ENCODE measurements at places on chromosomes 11 and 22.

DNA sequence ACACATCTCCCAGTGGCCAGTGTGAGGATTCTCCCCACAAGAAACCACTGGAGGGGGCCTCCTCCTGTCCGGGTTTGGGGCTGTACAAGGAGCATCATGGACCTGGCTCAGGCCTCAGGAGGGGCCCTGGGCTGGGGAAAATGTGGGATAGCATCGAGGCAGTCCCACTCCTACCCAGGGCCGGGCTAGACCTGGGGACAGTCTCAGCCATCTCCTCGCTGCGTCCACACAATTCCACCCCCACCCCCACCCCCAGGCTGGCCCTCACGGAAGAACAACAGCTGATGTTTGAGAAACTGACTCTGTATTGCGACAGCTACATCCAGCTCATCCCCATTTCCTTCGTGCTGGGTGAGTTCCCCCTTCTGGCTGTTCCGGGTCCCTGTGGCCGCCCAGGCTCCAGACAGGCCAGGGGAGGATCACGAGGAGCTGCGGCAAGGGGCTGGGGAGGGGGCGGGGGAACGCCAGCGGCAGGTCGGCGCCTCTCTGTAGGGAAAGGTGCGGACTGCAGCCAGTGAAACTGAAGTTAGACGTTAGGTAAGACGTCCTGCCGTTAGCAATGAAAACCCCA, 4.8 kb downstream of the BEST1 start:
- DNase-seq, result peak; percentile 77

DNA sequence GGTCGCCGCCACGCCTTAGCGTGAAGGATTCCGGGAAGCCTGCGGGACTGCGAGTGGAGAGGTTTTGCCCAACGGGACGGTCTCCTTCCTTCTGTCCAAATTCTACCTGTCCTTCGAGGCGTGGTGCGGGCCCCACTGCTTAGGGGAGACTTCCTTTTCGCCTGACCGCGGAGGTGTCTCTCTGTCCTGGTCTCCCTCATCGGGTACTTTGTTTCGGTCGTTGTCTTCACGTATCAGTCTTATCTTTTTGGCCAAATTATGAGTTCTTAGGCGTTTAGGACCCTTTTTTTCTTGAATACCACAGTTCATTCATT, 388 bp downstream of the HINFP start:
- DNase-seq, result no peak

DNA sequence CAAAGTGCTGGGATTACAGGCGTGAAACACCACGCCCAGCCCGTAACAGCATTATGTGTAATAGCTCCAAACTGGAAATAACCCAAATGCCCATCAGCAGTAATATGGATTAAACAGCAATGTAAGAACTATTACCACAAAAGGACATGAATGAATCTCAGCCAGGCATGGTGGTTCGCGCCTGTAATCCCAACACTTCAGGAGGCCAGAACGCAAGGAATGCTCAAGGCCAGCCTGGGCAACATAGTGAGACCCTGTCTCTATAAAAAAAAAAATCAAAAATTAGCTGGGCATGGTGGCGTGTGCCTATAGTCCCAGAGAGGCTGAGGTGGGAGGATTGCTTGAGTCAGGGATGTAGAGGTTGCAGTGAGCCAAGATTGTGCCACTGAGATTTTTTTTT, 3.1 kb upstream of the DPF2 start:
- no peak for DNase-seq

- DNase-seq, result no peak
These were observed 44.9 kb downstream of the RRAS2 start for GRCh38 chr11:14314127-14314526.

- DNase-seq, result peak; percentile 6
These were observed 103.4 kb upstream of the NECTIN1 start for GRCh38 chr11:119832202-119832935.

DNA sequence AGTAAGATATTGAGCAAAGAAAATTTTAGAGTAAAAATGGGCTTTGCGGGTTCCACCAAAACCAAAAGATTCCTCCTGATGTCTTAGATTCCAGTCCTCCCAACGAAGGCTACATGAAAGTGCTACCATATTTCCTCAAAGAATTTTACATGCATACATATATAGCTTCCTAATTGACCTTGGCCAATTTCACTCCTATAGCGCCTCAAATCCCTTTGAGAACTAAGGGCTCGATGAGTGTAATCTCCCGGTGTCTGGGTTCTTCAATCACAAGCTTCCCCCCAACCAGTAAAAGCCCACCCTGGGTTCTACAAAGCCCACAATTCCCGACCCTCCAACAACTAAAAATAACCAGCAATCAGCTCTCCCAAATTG, 1.2 kb downstream of the SIK3 start:
- peak; percentile 14 for DNase-seq

DNA sequence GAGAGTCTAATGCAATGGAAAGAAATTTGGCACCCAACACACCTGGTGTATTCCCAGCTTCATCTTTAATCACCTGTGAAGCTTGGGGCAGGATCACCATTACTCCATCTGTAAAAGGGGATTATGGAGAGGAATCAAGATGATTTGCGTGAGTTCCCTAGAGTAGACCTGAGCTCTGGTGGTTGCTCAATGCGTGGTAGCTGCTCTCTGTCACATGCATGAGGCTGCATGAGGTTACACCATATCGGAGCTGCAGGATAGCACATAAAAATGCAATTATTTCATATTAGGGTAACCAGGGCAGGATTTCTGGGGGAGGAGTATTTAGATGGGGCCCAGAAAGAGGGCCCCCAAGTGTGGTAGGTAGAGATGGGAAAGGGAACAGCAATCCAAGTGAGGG, 35.3 kb upstream of the CLMP start:
- no peak for DNase-seq

- DNase-seq, result no peak
These were observed 155.7 kb downstream of the GRIK4 start for GRCh38 chr11:120667281-120667680.

GRCh38 chr11:27718346-27718862, 18.1 kb upstream of the BDNF start:
- DNase-seq, result peak; percentile 93

GRCh38 chr22:30427871-30428270, 2.3 kb downstream of the MTFP1 start:
- peak; percentile 32 for DNase-seq

GRCh38 chr11:102347462-102348370, 702 bp downstream of the BIRC2 start:
- DNase-seq, result peak; percentile 53

GRCh38 chr11:129590753-129591475, 215.3 kb downstream of the BARX2 start:
- DNase-seq, result no peak

- peak; percentile 48 for DNase-seq
These were observed 1089.3 kb downstream of the FAM181B start for GRCh38 chr11:81644239-81644840.

- peak; percentile 20 for DNase-seq
These were observed 120.1 kb upstream of the OR9Q1 start for GRCh38 chr11:57903441-57904123.

- DNase-seq, result no peak
These were observed 617 bp upstream of the ARHGAP20 start for GRCh38 chr11:110712659-110713448.

GRCh38 chr11:35847473-35847872, 96.4 kb upstream of the LDLRAD3 start:
- DNase-seq, result no peak

DNA sequence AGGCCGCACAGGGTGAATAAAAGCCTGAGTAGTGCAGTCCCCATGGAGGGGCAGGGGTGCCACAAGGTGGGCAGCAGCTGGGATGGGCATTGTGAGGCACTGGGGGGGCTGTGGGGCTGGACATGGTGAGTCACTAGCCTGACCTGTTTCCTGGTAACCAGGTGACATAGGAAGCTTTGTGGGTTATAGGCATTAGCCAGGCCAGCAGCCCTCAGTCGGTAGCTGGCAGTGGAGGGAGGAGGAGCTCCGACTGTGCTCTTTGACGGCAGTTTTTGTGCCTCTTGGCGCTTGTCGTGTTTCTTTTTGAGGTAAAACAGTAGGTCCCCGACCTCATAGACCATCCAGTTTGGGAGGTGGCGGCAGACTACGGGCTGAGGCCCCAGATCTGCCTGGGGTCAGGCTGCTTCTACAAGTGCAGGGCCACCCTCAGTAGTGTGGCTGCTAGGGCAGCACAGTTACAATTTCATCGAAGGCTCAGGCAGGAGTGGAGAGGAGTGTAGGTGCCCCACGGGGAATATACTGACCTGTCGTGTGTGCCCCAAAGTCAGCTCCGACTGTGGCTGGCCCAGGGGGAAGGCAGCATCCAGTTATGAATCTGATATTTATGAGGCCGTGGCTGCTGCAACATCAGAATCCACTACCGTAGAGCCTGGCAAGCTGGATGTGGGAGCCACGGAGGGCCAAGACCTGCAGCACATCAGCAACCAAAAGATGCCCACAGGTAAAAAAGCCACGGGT, 107.7 kb downstream of the CRYBB2 start:
- no peak for DNase-seq

DNA sequence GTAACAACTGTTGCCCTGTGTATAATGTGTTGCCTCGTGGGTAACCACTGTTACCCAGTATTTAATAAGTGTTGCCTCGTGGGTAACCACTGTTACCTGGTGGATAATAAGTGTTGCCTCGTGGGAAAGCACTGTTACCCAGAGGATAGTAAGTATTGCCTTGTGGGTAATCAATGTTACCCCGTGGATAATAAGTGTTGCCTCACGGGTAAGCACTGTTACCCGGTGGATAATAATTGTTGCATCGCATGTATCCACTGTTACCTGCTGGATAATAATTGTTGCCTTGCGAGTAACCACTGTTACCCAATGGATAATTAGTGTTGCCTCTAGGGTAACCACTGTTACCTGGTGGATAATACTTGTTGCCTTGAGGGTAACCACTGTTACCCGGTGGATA, 17.1 kb upstream of the NXPE4 start:
- DNase-seq, result no peak

DNA sequence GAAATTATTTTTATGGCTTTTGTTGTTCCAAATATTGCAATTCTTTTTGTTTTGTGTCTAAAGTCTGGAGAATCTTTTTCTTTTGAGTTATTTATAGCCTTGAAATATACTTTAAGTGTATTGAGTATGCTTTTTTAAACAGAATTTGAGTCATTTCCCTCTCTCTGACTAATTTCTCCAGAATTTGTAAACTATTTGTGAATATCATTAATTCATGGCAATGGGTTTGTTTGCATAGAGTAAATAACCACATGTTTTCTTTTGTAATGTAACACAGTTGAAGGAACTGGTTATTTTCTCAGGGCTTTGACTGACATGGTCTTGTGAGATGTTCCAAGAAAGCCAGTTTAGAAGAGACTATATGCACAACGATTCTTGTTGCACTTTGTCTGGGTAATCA, 30.9 kb upstream of the MPEG1 start:
- peak; percentile 37 for DNase-seq

DNA sequence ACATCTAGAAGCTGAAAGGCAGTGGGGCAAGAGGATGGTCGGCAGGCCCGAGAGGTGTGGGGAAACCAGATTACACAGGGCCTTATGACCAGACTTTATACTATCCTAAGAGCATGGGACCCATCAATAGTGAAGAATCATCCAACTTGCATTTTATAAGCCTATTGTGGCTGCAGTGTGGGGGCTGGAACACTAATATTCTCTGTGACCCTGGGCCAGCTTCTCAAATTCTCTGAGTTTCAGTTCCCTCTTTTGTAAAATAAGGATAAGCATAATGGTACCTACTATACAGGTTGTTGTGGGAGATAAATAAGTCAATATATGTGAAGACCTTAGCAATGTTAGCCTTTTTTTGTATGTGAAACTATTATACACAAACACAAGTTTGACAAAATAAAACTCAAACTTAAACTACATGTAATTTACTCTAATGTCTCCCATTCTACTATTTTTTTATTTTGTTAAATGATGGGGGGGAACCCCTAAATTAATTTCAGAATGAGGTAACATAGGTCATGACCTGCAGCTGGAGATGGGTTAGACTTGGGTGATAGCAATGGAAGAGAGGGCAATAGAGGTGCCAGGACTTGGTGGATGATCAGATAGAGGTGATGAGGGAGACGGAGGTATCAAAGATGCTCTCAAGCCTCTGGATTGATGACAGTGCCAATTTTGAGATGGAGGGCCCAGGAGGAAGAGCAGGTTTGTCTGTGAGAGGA, 30.1 kb downstream of the SMCO4 start:
- no peak for DNase-seq

DNA sequence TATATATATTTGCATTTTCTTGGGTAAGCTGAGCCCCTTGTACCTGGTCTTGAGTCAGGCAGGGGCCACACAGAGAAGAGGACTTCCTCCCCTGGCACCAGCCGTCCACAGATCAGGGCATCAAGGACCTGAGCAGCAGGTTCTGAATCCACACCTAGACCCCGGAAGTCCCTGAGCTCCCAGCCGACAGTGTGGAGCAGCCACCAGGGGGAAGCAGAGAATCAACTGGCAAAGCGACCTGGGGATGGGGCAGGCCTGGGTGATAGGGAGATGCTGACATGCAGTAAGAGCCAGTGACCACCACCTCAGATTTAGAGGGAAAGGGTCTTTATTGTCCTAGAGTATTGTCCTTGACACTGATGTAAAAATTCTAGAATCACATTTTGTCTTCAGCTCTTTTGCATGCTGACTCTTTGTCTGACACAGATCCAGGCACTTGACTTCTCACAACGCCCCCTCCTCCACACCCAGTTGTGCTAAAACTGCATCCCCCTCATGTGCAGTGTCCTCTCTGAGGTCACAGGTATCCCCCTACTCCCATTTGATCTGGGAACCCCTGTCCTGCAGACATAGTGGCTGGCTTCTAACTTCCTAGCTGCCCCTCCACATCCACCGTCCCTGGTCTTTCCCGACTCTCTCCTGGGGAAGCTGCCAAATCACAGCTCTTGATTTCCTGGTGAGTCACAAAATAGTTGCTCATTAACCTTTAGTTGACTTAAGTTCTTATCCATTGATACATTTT, 109.3 kb downstream of the GGTLC2 start:
- DNase-seq, result peak; percentile 50

DNA sequence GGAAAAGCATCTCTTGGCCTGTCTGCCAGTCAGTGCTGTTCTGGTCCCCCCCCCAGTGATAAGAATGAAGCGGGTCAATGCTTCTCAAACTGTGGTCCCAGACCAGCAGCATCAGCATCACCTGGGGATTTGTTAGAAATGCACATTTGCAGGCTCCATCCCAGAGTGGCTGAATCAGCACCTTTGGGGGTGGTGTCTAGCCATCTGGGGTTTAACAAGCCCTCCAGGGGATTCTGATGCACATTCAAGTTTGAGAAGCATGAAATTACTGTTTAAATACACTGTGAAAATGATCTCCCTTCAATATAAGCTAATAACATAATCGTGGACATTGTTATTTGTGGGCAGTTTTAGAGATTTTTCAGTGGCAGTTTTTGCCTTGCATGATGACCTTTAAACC, 133.5 kb downstream of the MYO18B start:
- DNase-seq, result no peak

- peak; percentile 27 for DNase-seq
These were observed 1.1 kb downstream of the PLAAT5 start for GRCh38 chr11:63489879-63490278.

GRCh38 chr11:90635151-90635550, 412.3 kb upstream of the CHORDC1 start:
- DNase-seq, result no peak

DNA sequence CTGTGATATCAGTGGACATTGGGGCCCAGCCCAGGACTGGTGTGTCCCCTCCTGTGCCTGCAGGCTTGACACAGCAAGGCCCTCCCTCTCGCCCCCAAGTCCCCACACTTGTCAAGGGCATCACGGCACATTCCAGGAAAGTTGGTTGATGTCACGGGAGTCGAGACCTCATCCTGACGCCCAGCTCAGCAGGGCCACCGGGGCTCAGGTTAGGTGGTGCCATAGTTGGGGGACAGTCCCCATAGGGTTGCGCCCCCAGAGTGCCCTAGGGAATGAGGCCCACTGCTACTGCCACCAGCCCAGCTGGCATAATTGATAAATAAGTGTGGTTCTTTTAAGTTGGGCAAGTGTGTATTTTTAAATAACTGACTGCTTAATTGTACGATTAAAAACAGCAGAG, 28.3 kb upstream of the GRAMD4 start:
- DNase-seq, result no peak
